ENCODE measurements at places on chromosomes 6 and 20. TPM values are rescaled to one million over a fixed set of nuclear protein-coding genes. Genes with fewer than 3 reads are reported as not detected.

- no peak for DNase-seq
Observed at GRCh38 chr6:124987291-124987690, 25.1 kb downstream of the RNF217 start.

GRCh38 chr6:20238688-20239587, 26.7 kb upstream of the MBOAT1 start:
- DNase-seq, result no peak

DNA sequence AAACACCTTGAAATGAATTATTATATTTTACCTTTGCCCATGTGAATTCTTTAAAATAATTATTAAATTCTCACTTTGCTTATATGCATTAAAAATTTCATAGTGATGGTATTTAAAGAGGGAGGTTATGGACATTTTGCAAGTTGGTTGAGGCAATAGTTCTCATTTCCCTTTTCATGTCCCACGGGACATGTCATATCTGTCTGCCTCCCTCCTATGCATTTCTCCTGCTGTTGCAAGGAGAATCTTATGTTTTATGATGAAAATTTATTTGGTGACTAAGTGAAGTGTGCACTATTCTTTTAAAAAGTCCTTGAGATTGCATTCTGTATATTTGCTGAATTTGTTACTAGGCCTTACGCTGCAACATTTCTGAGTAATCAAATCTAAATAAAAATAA, 67.2 kb downstream of the UTRN start:
- DNase-seq, result no peak

Gene ACSS1
- polyA plus RNA-seq, result 1.0 TPM

- no peak for DNase-seq
Observed at GRCh38 chr20:60900618-60901017, 351.4 kb upstream of the CDH4 start.

Data from IMR-90 (cell line).